Activated CD4-positive, alpha-beta T cell treated with anti-CD3 and anti-CD28 coated beads for 1 hour (primary cell): ENCODE measurements at places on chromosomes 5 and 9.

DNA sequence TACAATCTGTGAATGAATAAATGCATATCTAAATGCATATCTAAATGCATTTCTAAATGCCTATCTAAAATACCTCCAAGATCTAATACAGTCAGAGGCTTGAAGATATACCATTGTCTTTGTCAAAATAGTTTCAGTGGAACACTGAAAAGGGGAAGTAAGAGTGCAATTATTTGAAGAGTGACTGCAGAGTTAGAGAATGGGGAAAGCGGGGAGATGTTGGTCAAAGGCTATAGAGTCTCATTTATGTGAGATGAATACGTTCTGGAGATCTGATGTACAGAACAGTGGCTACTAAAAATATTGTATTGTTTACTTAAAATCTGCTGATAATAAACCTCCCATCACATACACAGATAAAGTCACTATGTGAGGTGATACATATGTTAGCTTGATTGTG, 1126.2 kb upstream of the CDH9 start:
- no peak for DNase-seq

DNA sequence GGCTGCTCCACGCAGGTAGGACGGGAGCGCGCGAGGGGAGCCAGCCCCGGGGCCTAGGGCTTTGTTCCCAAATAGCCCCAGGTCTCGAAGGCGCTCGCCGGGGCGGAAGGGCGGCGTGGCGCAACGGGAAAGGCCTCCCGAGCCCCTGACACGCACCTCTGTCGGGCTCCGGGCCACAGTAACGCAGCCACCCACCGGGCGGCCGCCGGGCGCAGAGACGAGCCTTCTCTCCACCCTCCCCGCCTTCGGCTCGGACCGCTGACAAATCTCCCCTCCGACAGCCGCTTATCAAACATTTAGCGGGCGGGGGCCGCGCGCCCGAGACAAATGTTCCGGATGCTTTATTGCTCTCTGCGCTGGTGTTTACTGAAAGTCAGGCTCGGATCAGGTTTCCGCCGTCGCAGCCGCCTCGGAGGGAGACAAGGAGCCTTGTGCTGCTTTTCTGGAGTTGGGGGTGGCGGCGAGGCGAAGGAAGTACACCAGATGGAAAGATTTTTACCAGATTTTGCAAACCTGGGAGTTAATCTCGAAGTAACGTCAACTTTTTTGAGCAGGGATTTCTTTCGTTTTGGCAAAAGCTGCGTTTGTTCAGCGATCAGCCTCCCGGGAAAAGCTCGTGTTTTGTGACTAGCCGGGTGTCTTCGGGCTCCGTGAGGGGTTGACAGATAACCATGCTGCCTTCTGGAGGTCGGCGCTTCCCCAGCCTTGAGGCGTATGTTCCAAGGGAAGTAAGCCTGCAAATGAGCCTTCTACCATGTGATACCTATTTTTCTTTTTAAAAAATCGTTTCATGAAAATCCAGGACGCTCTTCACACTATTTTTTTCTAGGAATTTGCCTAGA, 950 bp downstream of the RGMB start:
- DNase-seq = peak; percentile 34

DNA sequence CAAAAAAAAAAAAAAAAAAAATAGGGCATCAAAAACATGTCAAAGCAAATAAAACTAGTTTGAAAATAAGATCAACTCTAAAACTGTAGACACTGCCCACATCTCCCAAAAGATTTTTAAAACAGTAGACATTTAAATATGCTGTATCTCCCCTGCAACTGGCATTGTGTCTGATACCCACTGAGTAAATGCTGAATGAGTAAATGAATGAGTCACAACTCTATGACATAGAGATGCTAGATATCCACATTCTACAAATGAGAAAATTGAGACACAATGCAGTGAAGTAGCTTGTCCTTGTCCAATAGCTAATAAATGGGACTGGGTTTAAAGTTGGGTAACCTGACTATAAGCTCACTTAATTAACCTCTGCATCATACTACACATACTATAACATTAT, 14.1 kb upstream of the MAP1B start:
- DNase-seq = no peak

DNA sequence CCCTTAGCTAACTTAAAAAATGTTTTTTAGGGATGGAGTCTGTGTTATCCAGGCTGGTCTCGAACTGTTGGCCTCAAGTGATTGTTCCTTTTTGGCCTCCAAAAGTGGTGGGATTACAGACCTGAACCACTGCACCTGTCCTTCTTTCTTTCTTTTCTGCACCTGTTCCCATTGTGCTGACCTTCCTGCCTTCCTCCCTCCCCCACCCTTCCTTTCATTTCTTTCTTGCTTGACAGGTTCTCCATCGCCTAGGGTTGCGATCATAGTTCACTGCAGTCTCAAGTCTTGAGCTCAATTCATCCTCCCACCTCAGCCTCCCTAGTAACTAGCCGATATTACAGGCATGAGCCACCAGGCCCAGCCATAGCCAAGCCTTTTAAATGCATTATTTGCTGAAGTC, 20.6 kb downstream of the JMY start:
- DNase-seq = no peak

DNA sequence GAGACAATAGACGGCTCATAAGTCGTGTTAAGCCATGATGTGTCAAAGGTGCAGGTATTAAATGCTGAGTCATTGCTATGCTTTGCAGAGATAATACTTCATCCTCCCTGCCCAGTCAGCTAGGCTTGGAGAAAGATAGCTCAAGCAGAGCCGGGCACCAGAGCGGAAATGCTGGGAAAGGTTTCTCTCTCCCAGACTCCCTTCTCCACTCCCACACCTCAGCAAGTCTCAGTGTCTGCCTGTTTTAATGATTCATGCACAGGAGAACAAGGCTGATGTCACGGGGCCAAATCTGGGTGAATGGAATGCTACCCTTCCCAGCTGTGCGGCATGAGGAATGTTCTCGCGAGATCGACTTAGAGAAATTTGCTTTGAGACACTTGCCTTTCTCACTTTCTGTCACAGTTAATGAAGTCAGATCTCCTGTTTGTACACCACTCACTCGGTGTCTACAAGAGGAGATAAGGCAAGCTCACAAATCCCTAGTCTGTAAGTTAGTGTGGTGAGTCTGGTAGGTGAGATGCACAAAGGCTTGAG, 204.4 kb downstream of the EFNA5 start:
- DNase-seq = no peak

- no peak for DNase-seq
Observed at GRCh38 chr5:103667068-103667467, 104.5 kb upstream of the NUDT12 start.

DNA sequence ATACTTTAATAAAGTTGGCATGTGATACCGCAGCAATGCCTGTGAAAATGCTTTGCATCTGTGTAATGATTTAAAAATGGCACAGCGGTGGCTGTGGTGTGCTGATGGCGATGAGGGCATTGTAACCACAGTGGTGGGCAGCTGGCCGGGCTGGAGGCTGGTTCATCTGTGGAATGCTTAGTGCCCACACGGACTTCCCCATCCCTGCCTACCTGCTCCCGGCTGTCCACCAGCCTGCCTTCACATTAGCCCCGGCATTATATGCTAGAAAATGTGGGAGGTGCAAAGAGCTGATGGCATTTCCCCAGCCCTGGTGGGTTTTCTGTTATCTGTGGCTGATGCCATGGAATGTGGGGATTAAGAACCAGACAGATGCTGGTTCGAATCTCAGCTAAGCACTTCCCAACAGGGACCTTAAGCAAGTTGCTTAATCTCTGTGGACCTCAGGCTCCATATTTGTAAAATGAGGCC, 2.9 kb upstream of the NDST1 start:
- DNase-seq = no peak

DNA sequence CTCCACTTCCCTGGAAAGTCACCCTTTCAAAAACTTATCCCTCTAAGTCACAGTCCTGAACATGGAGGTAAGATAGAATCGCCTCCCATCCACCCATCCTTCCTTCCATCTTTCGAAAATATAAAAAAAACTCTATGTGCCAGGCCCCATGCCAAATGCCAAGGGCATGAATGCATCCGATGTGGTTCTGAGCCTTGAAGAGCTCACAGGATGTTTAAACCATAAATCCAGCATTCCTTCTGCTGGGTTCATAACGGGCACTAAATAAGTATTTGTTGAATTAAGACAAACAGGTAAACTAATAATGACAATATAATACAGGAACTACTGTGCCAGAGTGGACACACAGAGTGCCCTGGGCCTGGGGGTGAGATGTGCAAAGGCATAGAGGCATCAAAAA, 147.3 kb downstream of the TTLL11 start:
- DNase-seq = no peak

GRCh38 chr9:125527471-125528002, 179.5 kb downstream of the MAPKAP1 start:
- no peak for DNase-seq

GRCh38 chr5:133480366-133480765, 132.0 kb downstream of the FSTL4 start:
- DNase-seq = no peak

DNA sequence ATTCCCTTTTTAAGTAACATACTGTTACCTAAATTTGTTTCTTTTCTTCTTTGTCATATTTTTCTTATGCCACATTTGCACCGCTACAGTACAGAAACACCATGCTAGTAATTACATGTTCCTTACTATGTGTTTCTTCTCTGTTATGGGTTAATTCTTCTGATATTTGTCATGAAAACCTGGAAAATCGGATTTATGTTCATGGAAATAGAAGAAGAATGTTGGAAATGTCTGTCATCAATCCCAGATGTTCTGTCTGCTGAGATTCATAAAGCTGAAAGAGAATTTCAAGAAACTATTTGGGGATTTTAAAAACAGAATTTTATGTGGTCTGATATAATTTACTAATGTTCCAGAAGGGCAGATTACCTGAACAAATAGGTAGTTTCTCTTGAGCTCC, 305.2 kb upstream of the NREP start:
- DNase-seq = no peak

- DNase-seq = peak; percentile 63
Observed at GRCh38 chr9:134455934-134456755, 129.9 kb downstream of the RXRA start.

GRCh38 chr5:33611877-33612276, 171.1 kb downstream of the TARS1 start:
- DNase-seq = no peak

DNA sequence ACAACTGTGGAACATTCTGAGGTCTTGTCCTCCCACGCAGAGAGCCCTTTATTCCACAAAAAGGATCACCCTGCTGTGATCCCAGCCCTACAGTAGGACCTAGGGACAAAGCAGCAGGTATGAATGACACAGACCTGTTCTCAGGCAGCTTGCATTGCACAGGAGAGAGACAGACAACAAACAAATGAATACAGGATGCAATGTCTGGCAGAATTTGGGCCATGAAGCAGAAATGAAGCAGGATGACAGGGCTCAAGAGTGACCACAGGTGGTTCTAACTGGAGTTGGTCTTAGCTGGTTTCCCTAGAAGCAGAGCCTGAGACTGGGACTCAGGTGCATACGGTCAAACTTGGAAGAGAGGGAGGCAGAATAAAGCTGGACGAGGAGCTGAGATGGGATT, 388.8 kb downstream of the CDK5RAP2 start:
- no peak for DNase-seq

DNA sequence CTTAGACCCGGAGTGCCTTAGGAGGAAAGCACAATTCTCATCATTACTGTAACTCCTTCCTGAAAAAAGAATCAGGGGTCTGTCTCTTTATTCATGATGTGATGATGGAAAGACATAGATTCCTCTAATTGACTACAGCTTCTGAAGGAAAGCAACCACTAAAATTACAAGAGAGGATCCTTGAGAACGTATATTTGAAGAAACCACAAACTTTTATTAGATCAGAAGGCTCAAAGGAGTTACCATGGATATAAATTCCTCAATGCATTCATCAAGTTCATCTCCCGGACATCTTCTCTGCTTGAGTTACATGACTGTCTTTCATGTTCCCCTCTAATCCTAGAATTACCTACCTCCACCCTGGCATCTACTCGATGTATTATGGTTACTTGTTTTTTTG, 104.1 kb upstream of the PAPPA start:
- DNase-seq = no peak

- no peak for DNase-seq
Observed at GRCh38 chr9:70083429-70083828, 39.8 kb downstream of the MAMDC2 start.

DNA sequence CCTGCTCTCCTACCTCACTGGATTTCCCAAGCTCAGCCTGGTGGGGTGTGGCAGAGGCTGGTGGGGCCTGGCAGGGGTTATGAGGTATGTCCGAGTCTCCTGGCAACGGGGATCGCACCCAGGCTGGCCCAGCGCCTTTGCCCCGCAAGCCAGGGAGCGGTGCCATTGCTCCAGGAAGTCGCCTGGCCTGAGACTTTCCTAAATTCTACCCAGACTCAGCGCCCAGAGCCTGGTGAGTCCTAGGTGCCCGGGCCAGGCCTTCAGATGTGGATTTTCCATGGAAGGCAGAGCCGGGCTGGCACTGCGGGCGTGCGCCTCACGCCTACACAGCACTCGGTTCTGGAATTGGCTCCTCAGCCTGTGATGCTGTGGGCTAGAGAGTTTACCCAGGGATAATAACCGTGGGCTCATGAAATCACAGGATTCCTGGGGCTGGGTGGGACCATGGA, 155.4 kb upstream of the COL5A1 start:
- DNase-seq = no peak

GRCh38 chr5:124998520-124998919, 252.1 kb upstream of the ZNF608 start:
- no peak for DNase-seq

DNA sequence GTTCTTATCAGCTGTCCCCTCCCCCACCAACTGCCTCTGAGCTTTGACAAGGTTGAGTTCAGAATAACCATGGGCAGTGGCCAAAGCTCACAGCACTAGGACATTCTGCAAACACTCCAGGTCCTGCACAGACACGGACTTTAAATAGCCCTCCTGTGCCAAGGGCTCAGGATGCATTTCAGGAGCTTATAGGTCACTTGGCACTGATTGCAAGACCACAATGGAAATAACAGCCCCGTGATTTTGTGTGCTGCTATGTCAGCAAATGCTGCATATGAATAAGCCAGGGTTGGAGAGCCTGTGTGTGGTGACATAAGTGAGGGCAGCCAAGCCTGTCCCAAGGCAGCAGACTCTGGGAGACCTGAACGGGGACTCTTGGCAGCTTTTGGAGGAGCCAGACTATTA, 150.7 kb downstream of the DMRT2 start:
- DNase-seq = no peak

- DNase-seq = no peak
Observed at GRCh38 chr5:113240951-113241726, 193.7 kb downstream of the TSSK1B start.

GRCh38 chr9:136196404-136197083, 8.4 kb downstream of the LHX3 start:
- no peak for DNase-seq

GRCh38 chr5:162990856-162991497, 446.4 kb upstream of the CCNG1 start:
- DNase-seq = no peak

DNA sequence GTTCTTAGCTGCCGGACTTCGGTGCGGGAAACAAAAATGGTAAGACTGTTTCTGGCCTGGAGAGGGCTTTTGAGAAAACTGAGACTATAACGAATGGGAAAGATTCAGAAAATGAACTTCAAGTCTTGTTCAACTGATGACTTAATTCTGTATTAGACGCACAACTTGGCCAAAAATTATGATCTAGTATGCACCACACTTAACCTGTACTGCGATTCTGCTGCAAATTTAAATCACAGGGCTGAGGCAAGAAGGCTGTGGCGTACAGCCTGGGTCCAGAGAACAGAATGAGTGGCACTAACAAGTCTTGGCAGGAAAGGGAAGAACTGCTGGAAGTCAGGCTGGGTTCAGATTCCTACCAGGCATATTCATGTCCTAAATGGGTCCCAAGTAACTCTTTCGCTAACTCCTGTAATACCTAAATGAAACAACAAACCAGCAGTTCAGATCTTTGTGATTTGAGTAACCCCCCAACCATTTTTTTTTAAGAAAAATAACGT, 781 bp upstream of the COL23A1 start:
- DNase-seq = no peak
